ENCODE measurements at places on chromosomes 3 and 15.

DNA sequence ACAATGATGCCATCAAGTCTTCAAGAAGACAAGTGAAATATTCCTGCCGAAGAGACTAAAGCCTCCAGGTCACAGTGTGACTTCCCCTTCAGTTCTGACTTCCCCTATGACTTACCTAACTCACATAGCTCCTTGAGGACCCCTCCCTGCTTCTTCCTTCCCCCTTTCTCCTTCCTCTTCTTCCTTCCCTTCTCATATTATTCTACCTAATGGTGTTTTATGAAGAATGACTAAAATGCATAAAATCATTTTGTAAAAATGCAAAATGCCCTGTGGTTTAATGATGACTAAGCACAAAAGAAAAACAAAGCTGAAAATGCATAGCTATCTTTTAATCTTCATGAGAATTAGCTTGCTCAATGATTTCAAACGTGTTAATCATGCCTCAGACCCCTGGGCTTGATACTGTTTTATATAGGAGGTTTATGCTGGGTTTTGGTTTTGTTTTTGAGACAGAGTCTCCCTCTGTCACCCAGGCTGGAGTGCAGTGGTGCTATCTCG lies 26.1 kb upstream of the TM4SF4 start:
- no peak for DNase-seq

DNA sequence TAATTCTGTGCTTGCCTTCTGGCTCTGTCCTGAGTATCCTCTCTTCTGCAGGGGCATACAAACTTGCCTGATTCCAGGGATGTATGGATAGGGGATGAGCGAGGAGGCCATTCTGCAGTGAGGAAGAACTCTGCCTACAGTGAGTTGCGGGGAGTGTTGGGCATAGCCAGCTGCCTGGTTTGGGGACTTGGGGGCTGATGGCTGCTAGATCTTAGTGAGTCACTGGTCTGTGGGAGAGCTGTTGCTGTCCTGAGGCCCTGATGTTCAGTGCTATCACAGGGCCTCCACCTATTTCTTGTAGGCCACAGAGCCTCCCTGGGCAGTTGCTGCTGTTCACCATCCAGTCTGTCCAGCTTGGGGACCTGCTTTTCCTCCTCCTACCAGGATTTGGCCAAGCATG lies 20.3 kb downstream of the CDAN1 start:
- DNase-seq = no peak

DNA sequence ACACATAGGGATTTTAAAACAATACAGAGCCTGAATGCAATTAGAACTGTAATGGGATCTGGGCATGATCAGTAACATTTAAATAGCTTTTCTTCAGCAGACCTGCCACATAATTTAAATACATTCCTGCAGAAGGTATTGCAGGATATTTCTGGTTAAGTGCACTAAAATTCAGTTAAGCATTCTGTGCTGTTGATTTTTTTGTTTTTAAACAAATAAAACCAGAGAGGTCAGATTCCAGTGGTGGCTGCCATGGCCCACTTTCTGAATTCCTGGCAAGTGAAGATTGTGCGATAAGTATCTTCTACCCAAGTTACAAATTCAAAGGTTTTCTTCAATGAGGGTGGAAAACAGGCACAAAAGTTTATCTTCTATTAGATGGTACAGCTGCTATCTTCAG lies 98.7 kb downstream of the RAP2B start:
- no peak for DNase-seq

DNA sequence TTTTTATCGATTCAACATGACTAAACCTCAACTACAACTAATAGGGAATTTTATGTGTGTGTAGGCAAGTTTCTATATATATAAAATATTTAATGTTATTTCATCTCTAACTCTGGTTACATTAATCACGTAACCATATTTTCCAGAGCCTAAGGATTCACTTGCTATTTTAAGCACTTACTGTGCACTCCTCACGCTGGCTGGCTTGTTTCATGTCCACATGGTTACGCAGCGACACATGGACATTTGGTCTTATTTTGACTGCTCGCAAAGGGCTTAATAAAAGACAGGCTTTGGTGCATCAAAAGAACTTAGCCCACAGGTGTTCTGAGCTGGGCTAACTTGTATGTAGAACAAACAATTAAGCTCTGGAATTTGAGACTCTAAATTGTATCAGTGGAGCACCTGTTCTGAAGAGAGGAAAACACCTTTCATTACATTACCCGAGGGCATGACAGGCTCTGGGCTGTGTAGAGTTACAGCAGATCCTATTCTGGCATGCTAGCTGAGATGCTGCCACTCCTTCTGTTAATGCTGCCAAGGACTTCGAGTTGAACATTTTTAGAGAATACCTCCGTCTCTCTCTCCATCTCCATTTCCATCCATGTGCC lies 130.0 kb upstream of the NR2F2 start:
- DNase-seq = no peak

DNA sequence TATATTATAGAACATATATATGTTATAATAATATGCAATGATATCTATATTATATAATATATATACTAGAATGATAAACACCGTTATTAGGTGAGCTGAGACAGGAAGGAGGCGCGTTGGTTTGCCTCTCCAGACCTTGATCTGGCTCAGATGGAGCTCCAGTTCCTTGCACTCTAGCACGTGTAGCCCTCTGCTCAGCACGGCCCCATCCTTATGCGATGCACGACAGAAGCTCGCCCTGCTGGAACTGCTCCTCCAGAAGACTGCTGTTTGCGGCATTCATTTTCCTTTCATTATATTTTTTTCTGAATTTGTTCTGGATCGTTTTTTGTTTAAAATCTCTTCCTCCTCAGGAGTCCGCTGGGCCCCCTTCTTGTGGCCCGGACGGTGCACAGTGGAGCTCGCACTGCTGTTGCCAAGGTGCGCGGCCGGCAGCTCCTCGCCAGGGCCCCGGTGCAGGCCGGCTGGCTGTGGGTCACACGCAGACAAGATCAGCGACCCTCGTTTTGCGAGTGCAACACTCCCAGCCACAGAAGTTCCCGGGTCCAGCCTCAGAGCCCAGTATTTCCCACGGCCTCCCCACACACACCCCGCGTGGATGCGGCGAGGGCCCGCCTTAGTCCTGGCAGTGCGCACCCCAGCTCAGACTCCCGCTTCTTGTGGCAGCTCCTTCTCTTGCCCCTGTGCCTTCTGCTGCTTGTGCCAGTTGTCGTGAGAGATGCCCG lies 112.2 kb downstream of the CHL1 start:
- DNase-seq = no peak

- peak; percentile 88 for DNase-seq
These were observed 1.3 kb downstream of the GNAT1 start for GRCh38 chr3:50192689-50193141.

GRCh38 chr3:100087198-100087597 lies 27.1 kb downstream of the FILIP1L start:
- no peak for DNase-seq

GRCh38 chr3:58135712-58136543 lies 74.8 kb downstream of the DNASE1L3 start:
- no peak for DNase-seq

DNA sequence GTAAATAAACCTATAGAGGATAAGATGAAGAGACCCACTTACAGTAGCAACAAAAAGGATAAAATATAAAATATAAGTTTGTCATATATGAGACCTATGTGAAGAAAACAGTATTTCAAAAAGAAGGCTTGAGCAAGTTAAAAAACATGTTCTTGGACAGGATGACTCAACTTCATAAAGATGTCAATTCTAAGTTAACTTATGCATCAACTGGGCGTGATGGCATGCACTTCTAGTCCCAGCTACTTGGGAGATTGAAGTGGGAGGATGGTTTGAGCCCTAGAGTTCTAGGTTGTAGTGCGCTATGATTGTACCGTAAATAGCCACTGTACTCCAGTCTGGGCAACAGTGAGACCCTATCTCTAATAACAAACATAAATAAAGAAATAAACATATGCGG lies 59.7 kb downstream of the PDCD6IP start:
- DNase-seq = no peak

DNA sequence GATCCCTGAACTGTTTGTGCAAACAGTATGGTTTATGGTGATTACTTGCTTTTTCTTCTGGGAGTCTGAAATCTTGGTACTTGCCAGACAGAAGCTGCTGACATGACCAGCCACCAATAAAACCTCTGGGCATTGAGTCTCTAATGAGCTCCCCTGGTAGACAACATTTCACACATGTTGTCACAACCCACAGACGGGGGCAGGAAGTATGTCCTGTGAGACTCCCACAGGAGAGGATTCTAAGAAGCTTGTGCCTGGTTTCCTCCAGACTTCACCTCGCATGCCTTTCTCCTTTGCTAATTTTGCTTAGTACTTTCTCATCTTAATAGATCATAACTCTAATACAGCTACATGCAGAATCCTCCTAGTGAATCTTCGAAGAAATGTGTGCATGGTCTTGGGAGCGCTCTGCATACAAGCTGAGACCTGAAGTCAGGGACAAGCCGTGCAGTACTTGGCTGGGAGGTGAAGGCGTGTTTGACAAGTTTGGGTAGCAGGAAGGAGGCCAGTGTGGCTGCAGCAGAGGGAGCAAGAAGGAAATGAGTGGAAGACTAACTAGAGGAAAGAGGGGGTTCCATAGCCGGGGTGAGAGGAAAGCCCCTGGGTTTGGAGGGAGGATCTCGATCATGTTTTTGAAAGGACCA lies 49.0 kb downstream of the B3GNT5 start:
- no peak for DNase-seq

Data from activated CD4-positive, alpha-beta T cell treated with anti-CD3 and anti-CD28 coated beads, Interleukin-2, amount 50 U/mL, for 4 hours (primary cell).